ENCODE measurements at places on chromosomes 13 and 19.

GRCh38 chr19:1524287-1524971, 552 bp downstream of the PLK5 start:
- DNase-seq, result no peak

GRCh38 chr13:70703755-70704154, 595.5 kb upstream of the KLHL1 start:
- DNase-seq, result no peak

GRCh38 chr13:75145927-75146326, 336.0 kb downstream of the TBC1D4 start:
- DNase-seq, result no peak

DNA sequence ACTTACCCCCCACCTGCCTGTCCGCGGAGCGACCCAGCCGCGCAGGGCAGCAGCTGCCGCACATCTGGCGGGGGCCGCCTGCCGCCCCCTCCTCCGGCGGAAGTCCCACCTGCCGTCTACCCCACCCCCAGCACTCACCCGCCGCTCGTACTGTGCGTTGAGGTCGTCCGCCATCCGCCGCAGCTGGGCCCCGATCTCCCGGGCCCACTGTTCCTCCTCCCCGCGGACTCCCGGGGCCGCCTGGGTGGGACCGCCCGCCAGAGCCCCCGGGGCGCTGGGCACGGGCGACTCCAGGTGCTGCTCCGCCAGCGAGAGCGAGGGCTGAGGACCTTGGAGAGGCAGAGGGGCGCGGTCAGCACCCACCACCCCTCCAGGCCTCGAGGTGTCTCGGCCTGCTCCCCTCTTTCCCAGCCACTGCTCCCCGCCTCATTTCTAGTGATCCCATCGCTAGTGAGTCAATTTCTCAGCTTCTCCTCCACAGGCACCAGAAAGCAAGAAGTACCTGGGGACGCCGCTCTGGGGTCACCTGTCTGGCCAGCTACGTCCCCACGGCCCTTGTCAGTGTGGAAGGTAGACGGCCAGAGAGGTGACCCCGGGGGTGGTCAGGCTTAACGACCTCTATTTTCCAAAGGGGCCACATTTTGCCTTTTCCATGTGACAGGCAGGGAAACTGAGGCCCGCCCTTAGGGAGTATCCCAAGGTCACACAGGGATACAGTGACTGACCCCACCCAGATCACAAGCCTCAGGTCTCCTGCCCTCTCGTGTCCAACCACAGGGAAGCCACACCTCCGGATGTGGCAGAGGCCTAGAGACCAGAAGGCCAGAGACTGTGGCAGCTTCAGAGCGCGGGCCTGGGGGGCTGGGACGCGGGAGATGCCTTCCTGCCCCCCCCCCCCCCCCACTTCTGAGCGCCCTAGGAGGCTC, 4.3 kb downstream of the BBC3 start:
- DNase-seq, result no peak

DNA sequence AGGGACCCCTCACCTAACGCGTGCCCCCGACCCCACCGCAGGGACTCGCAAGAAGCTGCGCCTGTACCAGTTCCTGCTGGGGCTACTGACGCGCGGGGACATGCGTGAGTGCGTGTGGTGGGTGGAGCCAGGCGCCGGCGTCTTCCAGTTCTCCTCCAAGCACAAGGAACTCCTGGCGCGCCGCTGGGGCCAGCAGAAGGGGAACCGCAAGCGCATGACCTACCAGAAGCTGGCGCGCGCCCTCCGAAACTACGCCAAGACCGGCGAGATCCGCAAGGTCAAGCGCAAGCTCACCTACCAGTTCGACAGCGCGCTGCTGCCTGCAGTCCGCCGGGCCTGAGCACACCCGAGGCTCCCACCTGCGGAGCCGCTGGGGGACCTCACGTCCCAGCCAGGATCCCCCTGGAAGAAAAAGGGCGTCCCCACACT, 4.7 kb upstream of the MYBPC2 start:
- no peak for DNase-seq

All from NCI-H1105 treated with DMSO at 0.1 percent for 48 hours (cell line).